Smooth muscle cell of the umbilical artery (primary cell): ENCODE measurements at places on chromosomes 6 and 20. TPM values are rescaled to one million over a fixed set of nuclear protein-coding genes. Genes with fewer than 3 reads are reported as not detected.

The RHAG gene
- not detected in 2 replicates for total RNA-seq

The C4B gene
- total RNA-seq: 2.1 and 3.9 TPM in 2 replicates

The CAP2 gene
- 27.6 and 30.5 TPM in 2 replicates for total RNA-seq

The TRAPPC3L gene
- total RNA-seq: 0.30 TPM in 1 of 2 replicates, not detected in the other

The CAPN11 gene
- total RNA-seq: not detected in 2 replicates

The BMP7 gene
- total RNA-seq: not detected in 2 replicates
